ENCODE measurements at places on chromosomes 12 and 14.

DNA sequence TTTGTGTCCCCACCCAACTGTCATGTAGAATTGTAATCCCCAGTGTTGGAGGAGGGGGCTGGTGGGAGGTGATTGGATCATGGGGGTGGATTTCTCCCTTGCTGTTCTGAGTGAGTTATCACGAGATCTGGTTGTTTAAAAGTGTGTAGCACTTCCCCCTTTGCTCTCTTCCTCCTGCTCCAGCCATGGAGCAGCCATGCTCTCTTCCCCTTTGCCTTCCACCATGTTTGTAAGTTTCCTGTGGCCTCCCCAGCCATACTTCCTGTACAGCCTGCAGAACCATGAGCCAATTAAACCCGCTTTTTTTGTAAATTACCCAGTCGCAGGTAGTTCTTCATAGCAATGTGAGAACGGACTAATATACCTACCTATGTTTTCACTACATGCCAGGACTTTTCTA, 2.6 kb upstream of the POC1B start:
- DNase-seq: no peak

DNA sequence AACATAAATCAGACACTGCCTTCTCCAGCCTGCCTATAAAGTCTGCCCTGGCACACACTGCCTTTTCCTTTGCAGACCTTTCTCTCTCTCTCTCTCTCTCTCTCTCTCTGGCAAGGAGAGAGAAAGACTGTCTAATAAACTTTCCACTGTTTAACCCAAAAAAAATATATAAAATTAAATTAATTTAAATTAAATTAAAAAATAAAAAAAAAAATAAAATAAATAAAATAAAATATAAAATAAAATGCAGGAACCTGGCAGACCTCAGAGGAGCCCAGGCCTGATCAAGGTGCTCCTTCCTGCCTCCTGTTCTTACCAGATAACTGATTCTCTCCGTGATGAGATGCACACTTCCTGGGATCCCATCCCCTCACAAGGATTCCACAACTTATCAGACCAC, 103.9 kb upstream of the VASH1 start:
- DNase-seq: no peak

GRCh38 chr12:112584266-112584722, 165.5 kb downstream of the PTPN11 start:
- peak; percentile 42 for DNase-seq

DNA sequence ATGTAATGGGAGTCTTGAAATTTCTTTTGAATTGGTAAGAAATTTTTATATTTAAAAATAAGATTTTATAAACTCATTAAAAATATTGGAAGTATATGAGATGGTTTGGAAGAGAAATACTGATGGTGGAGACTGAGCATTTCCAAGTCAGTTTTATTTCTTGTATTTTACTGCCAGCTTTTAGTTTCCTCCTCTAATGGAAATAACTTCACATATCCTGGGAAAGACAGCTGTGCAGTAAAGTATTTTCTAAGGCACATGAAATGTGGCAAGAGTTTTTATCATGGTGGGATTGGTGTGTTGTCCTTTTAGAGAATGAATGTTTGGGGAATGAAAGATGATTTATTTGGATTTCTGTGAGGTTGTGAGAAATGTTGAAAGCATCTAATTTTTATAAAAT, 346.9 kb upstream of the RGS6 start:
- no peak for DNase-seq

DNA sequence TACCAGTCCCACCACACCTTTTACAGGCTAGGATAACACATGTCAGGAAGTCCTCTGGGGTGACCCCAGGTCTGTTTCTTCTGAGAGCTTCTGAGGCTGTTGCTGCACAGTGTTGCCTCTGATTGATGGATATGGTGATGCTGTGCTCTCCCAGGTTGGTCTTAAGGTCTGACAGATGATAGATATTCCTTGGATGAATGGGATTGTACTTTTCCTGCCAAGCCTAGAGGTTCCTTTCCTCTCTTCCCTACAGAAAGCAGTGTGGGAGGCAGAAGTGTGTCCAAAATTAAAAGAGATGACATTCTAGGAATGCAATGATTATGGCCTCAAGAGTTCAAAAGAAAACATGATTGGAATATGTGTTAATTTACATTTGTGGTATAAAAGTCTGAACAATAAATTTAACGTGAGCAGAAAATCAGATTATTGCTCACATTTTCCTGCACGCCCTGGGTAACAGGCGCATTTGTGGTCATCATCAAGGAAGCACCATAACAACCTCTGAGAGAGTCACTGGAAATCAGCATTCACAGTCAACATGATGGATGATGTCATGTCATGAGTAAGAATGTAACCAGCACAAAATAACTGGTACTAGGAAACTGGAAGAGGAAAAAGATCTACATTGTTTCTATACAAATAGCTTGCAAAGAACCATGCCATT, 73.7 kb downstream of the BBS10 start:
- DNase-seq: no peak

DNA sequence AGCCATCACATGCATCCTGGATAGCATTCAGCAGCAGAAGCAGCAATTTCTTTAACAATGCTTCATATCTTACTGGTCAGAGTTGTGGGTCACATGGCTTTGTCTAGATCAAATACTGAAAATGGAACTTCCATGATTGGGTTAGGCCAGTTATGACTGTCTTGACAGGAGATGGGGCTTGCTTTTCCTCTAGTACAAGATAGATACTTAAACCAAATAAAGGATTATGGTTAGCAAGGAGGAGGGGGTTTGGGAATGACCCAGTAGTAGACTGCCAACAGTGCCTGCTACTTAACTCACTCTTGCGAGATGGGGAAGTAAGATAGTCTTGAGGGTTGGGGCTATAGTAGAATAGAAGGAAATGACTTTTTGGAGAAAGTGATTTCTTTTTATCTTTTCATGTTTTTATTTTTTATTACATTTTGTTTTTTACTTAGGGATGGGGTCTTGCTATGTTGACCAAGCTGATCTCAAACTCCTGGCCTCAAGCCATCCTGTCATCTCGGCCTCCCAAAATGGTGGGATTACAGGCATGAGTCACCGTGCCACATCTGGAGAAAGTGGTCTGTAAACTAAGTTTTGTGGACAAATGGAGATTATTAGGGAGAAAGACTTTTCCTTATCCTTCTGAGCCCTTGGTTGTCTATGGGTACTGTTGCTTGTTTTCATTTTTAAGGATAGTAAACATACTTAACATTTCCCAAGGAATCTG, 37.6 kb downstream of the WNK1 start:
- DNase-seq: no peak

DNA sequence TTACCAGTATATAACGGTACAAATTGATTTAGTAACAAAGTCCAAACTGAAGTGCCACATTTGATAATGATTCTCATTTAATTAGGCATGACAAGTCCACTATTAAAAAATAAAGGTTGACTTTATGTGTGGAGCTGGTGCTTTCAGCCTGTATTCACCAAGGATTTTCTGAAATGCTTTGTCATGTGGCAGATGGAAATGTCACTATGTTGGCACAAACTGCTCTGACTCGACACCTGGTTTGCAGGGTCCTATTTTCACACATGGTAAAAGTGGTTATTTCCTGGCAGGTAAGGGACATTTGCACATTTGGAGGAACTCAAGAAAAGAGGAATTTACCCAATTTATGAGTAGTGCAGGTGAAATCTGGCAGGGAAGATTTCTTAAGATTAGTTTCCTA, 572.6 kb upstream of the MDGA2 start:
- no peak for DNase-seq

DNA sequence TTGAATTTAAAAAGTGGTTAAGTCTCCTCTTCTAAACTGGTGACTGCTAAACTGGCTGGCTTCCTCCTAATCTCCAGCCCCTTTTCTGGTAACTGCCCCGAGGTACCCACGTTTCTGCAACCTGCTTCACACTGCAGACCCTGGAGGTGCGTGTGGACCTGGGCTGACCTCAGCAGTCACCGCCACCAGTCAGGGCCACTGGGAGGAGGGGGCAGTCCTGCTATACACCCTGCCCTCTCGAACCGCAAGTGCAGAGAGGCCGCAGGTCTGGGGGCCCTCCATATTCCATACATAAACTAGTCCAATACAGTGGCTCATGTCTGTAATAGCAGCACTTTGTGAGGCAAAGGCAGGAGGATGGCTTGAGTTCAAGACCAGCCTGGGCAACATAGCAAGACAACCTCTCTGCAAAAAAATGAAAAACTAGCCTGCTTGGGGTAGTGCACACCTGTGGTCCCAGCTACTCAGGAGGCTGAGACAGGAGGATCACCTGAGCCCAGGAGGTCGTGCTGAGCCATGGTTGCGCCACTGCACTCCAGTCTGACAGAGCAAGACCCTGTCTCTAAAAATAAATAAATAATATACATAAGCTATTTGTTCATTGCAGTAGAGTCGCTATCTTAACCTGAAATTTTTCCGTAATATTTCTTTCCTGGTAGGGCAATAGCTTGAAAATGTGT, 25.6 kb downstream of the VPS37B start:
- no peak for DNase-seq

GRCh38 chr12:53287741-53288216, 7.6 kb upstream of the PFDN5 start:
- peak; percentile 80 for DNase-seq

DNA sequence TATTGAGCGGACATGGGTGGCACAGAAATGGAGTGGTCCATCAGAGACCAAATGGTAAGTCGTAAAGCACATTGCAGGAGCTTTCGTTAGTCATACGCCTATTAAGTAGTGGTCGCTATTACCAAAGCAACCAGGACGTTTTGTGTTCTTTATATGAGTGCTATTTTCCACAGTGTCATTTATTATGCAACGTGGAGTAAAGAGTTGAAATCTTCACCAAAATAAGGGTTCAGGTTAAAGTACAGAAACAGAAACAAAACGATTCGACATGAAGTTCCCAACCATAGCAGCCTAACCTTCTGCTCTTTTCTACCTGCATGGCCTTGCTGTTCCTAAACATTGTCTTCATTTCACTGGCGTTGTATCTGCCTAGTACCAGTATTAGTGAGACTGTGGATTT, 20.1 kb upstream of the FGD4 start:
- DNase-seq: no peak

- DNase-seq: peak; percentile 38
These were observed 133.2 kb upstream of the NOVA1 start for GRCh38 chr14:26730929-26731618.

DNA sequence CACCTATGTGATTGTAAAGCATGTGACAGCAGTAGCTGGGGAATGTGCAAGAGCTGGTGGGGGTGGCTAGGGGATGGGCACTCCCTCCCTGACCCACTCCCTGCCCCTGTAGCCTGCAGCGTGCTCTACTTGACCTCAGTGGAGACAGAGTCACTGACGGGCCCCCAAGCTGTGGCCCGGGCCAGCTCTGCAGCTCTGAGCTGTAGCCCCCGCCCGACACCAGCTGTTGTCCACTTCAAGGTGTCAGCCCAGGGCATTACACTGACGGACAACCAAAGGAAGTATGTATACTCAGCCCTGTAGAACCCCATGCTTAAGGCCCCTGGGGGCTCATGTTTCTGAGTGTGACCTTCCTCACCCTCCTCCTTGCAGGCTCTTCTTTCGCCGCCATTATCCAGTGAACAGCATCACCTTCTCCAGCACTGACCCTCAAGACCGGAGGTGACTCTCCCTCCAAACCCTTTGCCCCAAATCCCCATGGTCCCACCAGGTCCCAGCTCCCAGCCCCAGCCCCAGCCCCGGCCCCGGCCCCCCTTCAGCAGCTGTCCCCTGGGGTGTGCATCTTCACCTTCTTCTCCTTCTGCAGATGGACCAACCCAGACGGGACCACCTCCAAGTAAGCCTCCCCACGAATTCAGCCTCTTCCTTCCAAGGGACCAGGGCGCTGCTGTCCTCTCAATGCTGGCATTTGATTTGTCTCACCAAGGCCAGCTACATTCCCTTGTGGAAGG, 13.3 kb downstream of the TNS2 start:
- no peak for DNase-seq

DNA sequence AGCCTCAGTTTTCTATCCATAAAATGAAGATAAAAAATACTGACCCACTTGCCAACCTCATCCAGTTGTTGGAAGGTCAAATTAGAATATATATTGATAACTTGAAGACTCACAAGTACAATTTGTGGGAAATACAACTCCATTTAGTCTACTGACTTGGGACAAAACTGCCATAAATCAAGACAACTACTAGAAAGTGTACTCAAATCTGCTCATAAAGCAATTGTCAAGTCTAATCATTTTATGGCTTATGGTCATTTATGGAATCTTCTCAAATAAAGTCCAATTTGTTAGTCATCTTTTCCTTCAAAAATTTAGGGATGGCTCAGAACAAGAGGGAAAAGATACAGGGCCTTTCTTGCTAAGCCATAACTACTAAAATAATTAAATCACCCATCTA, 7.0 kb downstream of the BTG1 start:
- DNase-seq: no peak

GRCh38 chr12:112546996-112547395, 128.2 kb downstream of the PTPN11 start:
- no peak for DNase-seq

GRCh38 chr12:116343331-116343884, 65.9 kb upstream of the MED13L start:
- DNase-seq: no peak

DNA sequence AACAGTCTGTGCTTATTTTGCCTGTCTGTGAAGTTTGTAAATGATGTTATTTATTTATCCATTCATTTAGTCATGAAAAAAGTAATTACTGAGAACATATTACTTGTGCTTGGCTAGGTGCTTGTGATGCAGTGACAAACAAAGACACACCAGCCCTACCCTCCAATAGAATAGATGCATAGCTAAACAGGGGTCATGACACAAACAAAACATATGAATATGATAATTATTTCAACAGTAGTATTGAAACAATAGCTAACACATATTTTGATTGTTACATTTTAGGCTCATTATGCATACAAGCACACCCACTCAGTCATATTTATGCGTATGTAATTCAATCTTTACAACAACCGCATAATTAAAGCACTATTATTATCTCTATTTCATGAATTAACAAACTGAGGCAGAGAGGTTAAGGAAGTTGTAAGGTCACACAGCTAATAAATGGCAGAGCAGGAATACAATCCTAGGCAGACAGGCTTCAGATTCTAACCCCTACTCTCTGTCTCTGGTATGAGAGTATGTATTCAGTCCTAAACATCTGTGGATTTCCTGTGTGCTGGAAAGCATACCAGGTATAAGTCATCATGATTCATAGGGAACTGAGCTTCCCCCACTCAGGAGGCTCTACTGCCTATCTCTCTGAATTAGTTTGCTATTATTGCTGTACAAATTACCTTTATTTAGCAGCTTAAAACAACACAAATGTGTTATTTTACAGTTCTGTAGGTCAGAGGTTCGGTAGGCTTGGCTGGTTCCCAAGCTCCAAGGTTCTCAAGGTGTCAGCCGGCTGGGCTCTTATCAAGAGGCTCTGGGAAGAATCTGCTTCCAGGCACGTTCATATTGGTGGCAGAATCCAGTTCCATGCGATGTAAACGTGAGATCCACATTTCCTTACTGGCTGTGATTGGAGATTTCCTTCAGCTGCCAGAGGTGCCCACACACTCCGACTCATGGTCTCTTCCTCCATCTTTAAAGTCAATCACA, 509.4 kb downstream of the GALC start:
- DNase-seq: no peak

DNA sequence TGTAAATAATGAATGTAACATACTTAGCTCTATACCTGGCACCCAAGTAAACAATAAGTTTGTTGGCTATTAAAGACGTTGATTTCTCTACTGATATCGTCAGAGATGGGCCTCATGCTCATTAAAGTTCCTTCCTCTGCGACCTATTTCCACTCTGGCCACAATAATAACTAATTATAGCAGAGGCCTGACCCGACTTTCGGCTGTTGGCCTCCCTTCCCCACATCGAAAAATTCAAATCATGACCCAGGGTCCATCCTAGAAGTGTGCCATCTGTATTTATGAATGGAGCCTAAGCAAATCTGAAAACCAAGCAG, 321 bp upstream of the USP30 start:
- no peak for DNase-seq

- no peak for DNase-seq
These were observed 4.5 kb upstream of the EVL start for GRCh38 chr14:100060760-100061159.
